Dorsolateral prefrontal cortex (tissue), 122 donors: ENCODE measurements at places on chromosomes 1 and 21. TPM values are rescaled to one million over a fixed set of nuclear protein-coding genes. Genes with fewer than 3 reads are reported as not detected.

The C8B gene
- total RNA-seq = not detected

The TDRD10 gene
- total RNA-seq = 0.78 TPM

The ESPN gene
- total RNA-seq = 1.6 TPM

The OPN3 gene
- 22.4 TPM for total RNA-seq

The HMGN1 gene
- 67.9 TPM for total RNA-seq
